ENCODE measurements at places on chromosomes 12 and 14.

DNA sequence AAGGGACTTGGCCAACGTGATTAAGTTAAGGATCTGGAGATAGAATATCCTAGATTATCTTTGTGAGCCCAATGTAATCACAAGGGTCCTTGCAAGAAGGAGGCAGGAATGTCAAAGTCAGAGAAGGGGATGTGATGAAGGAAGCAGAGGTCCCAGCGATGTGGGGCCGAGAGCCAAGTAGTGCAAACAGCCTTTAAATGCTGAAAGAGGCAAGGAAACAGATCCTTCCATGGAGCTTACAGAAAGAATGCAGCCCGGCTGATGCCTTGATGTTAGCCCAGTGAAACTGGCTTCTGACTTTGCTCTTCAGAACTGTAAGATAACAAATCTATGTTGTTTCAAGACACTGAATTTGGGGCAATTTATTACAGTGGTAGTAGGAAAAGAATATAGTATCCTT is 74.9 kb downstream of the NEDD1 start:
- DNase-seq: no peak

DNA sequence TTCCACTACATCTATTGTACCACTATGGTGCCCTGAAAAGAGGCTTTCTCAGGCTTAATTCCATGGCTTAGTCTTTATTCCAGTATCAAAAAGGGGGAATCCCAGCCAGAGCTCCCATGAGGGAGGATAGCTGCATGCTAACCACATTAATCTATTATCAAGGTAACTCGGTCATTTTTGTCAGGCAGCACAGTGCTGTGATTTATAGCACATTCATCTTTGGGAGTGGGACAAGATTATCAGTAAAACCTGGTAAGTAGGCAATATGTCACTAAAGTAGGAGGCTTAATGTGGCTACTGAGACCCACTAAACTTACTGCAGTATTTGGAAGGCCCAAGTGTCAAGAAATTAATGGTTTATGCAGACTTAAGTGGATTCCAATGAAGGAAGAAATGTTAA is 58.9 kb downstream of the DAD1 start:
- no peak for DNase-seq

GRCh38 chr12:13273850-13274249 is 77.3 kb downstream of the EMP1 start:
- no peak for DNase-seq

GRCh38 chr12:56657416-56658379 is 11.9 kb upstream of the ATP5F1B start:
- no peak for DNase-seq

DNA sequence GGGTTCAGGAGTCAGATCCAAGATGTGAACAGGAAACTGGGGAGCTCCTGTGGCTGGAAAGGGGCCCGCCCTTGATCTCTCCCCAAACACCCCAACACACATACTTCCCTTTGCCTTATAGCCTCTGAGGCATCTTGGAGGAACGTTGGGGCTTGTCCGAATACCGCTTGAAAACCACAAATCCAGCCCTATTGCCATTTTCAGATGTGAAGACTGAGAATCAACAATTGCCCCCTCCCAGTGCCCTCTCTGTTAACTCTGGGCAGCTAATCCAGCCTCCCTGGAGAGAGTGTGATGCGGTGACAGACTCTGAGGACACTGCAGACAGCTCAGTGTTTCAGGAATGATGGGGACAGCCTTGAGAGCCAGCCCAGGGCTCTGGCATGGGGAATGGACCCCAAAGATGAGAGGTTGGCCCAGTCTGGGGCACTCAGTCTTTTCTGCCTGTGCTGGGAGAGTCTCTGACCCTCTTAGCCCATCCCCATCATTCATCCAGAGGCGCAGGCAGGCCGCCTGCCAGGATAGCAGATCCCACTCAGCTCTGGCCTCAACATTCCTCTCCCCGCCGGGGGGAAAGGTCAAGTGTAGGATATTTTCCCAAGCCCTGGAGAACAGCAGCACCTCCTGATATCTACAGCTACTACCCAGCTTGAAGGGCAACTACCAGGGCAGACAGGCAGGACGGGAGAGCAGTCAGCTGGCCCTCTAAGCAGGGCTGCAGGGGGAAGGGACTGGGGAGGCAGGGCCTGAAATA is 24.6 kb upstream of the LTBP2 start:
- no peak for DNase-seq

All from NCI-H2171 (cell line).